ENCODE measurements at places on chromosomes 16 and 17.

DNA sequence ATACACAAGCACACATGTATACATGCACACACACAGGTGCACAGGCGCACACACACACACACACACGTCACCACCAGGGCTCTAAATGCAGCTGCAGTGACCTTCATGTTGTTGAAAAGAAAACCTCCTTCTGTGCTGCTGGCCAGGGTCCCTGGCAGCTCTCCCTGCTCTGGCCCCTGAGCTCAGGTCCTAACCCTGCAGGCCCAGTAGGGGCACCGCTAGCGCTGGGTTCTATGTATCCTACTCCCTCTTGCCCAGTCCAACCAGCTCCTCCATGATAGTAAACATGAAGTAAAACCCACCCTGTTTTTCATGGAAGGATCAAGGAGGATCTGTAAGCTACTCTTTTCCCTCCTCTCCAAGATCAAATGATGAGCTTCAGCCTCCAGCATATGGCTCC is 172.8 kb downstream of the RBFOX3 start:
- DNase-seq: no peak

- no peak for DNase-seq
Observed at GRCh38 chr17:29682987-29683386, 60.3 kb upstream of the CORO6 start.

DNA sequence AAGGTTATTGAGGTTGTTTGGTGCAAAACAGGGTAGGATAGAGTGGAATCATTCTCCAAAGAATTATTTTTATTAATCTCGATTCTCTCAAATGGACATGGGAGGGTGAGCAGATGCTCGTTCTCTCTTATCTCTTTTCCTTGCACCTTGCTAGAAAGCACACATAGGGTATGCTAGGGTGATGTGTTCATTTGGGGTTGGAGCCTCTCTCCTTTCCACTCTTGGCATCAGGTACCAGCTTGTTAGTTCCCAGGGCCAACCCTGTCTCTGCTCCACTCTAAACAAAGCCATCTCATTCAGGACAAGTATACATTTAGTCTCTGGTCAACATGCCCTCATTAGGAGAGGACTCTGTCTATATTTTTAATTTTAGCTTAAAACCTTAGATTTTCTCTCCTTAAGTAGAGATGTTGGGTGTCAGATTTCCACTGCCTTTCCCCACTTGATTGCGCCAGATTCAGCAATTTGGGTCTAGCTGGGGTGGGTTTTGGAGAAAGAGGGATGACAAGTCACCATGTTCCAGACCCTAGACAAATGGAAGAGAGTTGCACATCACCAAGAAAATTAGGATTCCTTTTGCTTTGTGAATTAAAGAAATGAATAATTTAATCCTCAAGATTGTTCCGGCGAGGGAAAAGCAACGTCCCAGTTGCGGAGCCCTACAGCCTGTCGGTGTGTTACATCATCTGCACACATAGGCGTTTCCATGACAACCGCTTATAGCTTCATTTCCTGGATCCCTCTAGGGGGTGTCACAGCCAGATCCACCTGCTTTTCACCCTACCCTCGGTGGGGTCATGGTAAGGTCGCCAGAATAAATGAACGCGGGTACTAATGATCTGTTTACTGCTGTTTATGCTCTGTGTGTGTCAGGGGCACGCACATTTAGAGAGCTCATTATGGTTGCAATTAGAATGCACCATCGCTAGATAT is 41.6 kb downstream of the SNX11 start:
- DNase-seq: no peak

GRCh38 chr16:16938980-16939379 is 531.8 kb downstream of the XYLT1 start:
- DNase-seq: no peak

- DNase-seq: no peak
Observed at GRCh38 chr17:82781894-82782274, 30.0 kb downstream of the TBCD start.

- peak; percentile 71 for DNase-seq
Observed at GRCh38 chr17:79027274-79027924, 3.4 kb downstream of the C1QTNF1 start.

- no peak for DNase-seq
Observed at GRCh38 chr17:47831934-47832327, 461 bp downstream of the LRRC46 start.

GRCh38 chr17:14196377-14196997 is 40.2 kb downstream of the CDRT15 start:
- no peak for DNase-seq

DNA sequence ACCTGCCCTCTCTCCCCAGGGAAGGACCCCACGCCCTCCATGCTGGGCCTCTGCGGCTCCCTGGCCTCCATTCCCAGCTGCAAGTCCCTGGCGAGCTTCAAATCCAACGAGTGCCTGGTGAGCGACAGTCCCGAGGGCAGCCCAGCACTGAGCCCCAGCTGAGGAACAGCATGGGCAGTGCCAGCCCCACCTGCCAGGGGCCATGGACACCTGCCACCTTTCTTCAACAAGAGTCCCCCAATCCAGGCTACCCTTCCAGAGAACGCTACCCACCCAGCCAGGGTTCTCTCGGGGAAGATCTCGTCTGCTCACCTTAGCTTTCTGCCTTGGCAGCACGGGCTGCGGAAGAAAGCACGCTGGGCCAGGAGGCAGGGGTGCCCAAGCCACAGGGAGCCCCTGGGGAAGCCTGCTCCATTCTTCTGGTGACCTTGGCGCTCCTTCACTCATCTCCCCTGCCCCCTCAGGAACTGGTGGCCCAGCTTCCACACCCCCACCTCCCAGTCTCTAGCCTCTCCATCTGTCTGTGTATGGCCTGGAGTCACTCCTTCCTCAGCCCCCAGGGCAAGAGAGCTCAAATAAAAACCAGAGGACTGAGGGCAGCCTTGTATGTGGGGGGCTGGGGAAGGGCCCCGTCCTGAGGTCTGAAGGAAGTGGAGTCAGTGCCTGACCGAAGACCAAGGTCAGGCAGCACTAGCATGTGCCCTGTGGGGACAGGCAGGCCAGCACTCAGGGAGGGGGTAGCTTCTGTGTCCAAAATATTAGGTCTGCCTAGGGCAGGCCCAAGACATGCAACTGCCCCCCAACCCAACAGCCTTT is 6.3 kb downstream of the SLC25A39 start:
- DNase-seq: no peak

- DNase-seq: no peak
Observed at GRCh38 chr17:63910096-63910495, 962 bp downstream of the CSHL1 start.

GRCh38 chr17:72697602-72698146 is 394.8 kb downstream of the SLC39A11 start:
- no peak for DNase-seq

DNA sequence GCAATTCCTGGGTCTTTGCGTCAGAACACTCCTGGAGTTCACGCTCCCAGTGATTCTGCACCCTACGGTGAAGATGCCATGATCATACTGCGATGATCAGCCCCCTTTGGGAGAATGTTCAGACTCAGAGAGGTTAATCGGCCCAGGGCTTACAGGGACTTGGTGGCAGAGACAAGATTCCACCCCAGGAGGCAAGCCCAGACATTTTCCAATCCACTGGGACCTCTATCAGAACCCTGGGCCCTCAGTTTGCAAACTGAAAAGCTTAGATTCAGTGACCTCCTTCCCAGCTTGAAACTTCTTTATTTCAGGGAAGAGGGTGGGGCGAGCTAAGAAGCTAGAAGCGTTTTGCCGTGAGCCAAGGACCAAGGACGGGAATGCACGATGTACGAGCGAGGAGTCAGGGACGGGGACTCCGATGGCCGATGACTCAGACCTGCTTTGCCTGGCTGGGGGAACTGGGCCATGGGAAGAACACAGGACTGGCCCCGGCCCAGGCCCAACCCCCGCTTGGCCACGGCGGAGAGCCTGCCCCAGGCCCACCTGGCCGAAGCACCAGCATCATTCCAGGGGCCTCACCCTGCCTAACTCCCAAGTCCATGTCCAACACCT is 34.7 kb downstream of the SOCS3 start:
- DNase-seq: peak; percentile 91

Measured in coronary artery (tissue), 2 donors.